ENCODE measurements at places on chromosomes 13 and 19.

- no peak overlapping the region for H3K27ac ChIP-seq
- no peak for DNase-seq
- no peak overlapping the region for H3K4me3 ChIP-seq
- H3K36me3 ChIP-seq = no peaks in the 10 kb centered on the region
- H3K4me1 ChIP-seq = no peaks in the 10 kb centered on the region
Measured at GRCh38 chr13:73341748-73342147, 282.9 kb downstream of the KLF5 start.

DNA sequence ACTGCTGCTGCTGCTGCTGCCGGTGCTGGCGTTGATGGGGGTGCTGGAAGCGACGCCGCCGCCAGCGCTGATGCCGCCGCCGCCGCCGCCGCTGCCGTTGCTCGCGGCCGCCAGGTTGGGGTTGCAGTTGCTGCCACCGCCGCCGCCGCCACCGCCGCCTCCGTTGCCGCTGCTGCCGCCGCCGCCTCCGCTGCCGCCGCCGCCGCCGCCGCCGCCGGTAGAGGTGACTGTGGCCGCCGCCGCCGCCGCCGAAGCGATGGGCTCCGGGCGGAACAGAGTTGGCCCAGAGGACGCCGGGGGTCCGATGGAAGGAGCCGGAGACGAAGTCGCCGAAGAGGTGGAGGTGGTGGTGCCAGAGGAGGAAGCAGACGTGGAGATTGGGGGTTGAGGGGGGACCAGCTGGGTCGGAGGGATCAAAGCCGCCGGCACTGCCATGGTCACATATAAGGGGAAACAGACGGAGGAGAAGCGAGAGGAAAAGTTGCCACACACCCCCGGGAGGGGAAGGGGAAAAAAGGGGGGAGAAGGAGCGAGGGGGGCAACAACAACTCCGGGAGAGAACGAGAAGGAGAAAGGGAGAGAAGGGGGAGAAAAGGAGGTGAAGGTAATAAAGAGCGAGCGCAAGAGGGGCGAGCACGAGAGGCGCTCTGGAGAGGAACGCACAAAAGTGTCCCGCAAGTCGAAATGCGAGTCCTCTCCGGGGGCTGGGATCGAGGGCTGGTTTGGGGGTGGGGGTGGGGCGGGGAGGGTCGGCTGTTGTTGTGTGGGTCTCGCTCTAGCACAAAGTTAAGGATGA lies 471 bp downstream of the DACH1 start:
- H3K36me3 ChIP-seq = no peaks in the 10 kb centered on the region
- DNase-seq = no peak
- peak overlapping the region; percentile 63 for H3K4me3 ChIP-seq
- no peak overlapping the region for H3K27ac ChIP-seq
- peaks cover 19% of the 10 kb centered on the region for H3K4me1 ChIP-seq
- peaks cover 74% of the 10 kb centered on the region for H3K27me3 ChIP-seq

- no peak for DNase-seq
- H3K4me3 ChIP-seq = peak overlapping the region; percentile 94
- H3K36me3 ChIP-seq = peaks cover 55% of the 10 kb centered on the region
- H3K4me1 ChIP-seq = peaks cover 40% of the 10 kb centered on the region
Measured at GRCh38 chr13:27252467-27252866, 1.1 kb downstream of the RPL21 start.

DNA sequence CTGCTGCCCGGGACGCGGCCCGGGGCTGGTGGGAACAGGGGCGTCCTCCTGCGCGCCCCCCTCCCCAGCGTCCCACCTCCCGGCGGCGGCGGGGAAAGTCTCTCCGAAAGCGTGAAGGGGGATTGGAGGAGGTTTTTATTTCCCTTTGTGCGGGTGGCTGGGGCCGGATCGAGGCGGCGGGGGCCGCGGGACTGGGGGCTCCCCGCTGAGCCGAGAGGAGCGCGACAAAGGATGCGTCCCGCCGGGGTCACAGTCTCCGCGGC lies 132 bp downstream of the SHD start:
- no peak for DNase-seq
- no peak overlapping the region for H3K4me3 ChIP-seq
- H3K27ac ChIP-seq = no peak overlapping the region
- H3K27me3 ChIP-seq = peaks cover 28% of the 10 kb centered on the region
- H3K4me1 ChIP-seq = no peaks in the 10 kb centered on the region

GRCh38 chr19:42092350-42092749 lies 16.4 kb downstream of the ZNF574 start:
- DNase-seq = peak; percentile 51
- peak overlapping the region; percentile 81 for H3K27ac ChIP-seq
- peaks cover 39% of the 10 kb centered on the region for H3K4me1 ChIP-seq
- no peaks in the 10 kb centered on the region for H3K27me3 ChIP-seq
- H3K36me3 ChIP-seq = peaks cover 31% of the 10 kb centered on the region

- H3K4me3 ChIP-seq = no peak overlapping the region
- no peaks in the 10 kb centered on the region for H3K4me1 ChIP-seq
- H3K27me3 ChIP-seq = peaks cover 21% of the 10 kb centered on the region
- DNase-seq = no peak
- no peak overlapping the region for H3K27ac ChIP-seq
Measured at GRCh38 chr19:35284153-35285094, 2.1 kb downstream of the HAMP start.

DNA sequence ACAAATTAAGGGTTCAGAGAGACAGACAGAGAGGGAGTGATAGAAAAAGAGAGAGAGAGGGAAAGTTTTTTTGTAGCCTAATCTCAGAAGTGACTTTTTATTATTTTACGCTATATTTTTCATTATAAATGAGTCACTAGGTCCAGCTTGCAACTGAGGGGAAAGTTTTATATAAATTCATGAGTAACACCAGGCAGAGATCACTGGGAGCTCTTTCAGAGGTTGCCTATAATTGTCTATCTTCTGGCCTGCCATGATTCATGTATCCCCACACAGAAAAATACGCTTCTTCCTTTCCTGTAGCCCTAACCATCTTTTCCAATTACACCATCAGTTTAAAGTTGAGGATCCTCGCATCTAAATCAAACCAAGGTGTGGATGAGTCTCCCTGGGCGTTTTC lies 467.9 kb downstream of the SLITRK1 start:
- H3K4me1 ChIP-seq = no peaks in the 10 kb centered on the region
- H3K27ac ChIP-seq = no peak overlapping the region
- H3K27me3 ChIP-seq = no peaks in the 10 kb centered on the region

DNA sequence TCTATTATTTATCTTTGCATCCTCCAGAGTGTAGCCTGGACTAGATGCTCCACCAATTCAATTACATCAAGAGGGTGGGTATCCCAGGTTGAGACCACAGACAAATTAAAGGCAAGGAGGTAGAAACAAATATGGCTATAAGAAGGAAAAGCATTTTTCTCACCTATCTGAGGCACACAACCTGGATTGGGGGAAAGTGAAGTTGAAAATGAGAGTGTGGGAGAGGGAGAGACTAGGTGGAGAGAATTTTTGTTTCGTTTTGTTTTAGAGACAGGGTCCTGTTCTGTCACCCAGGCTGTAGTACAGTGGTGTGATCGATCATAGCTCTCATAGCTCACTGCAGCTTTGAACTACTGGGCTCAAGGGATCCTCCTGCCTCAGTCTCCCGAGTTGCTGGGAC lies 5.8 kb upstream of the PRODH2 start:
- peaks cover 9% of the 10 kb centered on the region for H3K27me3 ChIP-seq
- no peak for DNase-seq
- H3K36me3 ChIP-seq = no peaks in the 10 kb centered on the region
- H3K27ac ChIP-seq = no peak overlapping the region

- H3K4me3 ChIP-seq = no peak overlapping the region
- DNase-seq = no peak
- no peaks in the 10 kb centered on the region for H3K27me3 ChIP-seq
- no peaks in the 10 kb centered on the region for H3K4me1 ChIP-seq
- H3K36me3 ChIP-seq = no peaks in the 10 kb centered on the region
- H3K27ac ChIP-seq = no peak overlapping the region
Measured at GRCh38 chr13:61453121-61453520, 37.5 kb upstream of the PCDH20 start.

GRCh38 chr13:100203696-100204367 lies 114.9 kb downstream of the PCCA start:
- no peak for DNase-seq
- H3K27me3 ChIP-seq = no peaks in the 10 kb centered on the region
- H3K4me3 ChIP-seq = peak overlapping the region; percentile 52
- no peak overlapping the region for H3K27ac ChIP-seq

DNA sequence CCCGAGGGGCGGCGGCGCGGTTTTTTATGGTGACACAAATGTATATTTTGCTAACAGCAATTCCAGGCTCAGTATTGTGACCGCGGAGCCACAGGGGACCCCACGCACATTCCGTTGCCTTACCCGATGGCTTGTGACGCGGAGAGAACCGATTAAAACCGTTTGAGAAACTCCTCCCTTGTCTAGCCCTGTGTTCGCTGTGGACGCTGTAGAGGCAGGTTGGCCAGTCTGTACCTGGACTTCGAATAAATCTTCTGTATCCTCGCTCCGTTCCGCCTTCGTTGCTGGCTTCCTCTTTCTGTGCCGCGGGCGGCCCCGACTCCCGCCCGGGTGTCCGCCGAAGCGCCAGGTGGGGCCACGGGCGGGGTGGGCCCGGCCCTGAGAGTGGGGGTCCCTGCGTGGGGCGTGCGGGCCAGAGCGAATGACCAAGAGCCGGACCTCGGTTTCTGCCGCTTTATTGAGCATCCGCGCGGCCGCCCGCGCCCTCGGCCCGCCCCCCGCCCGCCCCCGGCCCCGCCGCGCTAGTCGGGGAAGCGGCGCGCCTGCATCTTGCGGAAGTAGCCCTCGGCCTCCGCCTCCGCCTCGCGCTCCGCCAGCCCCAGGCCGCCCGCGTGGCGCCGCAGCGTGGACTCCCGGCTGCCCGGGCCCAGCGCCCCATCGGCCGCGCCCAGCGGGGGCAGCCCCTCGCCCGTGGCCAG lies 9.6 kb downstream of the PLPPR3 start:
- no peak overlapping the region for H3K27ac ChIP-seq
- no peak overlapping the region for H3K4me3 ChIP-seq
- no peaks in the 10 kb centered on the region for H3K27me3 ChIP-seq
- peaks cover 38% of the 10 kb centered on the region for H3K36me3 ChIP-seq
- no peak for DNase-seq

DNA sequence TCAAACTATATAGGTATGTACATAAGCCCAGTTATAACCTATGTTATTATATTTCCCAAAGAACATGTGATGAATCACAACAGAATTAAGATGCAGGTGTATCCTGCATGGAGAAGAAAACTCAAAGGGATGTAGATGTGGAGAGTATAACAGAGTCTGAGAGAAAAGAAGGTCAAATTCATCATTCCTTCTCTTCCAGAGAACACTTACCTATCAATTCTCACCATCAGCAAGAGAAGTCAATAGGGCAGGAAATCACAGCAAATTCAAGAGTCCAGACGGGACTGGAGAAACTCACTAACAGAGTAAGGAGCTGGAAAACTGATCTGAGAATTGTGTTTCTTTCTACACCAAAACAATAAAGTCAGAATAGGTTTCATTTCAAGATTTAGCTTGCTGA lies 28.4 kb downstream of the DIAPH3 start:
- H3K36me3 ChIP-seq = peaks cover 3% of the 10 kb centered on the region
- DNase-seq = no peak
- H3K4me1 ChIP-seq = peaks cover 20% of the 10 kb centered on the region
- no peaks in the 10 kb centered on the region for H3K27me3 ChIP-seq
- H3K4me3 ChIP-seq = no peak overlapping the region

DNA sequence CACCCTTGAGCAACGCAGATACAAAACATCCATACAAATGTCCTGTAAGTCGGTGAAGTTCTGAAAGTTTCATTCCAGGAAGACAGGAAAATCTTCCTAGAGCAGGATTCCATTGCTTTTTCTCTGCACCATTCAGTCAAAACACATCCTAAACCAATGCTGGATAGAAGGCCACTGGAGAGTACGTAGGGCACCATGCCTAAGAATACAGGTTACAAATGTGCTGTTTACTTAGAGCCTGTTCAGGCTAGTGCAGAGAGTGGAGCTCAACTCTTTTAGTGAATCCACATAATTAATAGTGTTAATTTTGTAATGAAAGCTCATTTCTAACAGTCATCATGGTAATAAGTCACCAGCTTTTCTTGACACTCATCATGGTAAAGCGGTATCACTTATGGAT lies 187.6 kb downstream of the NHLRC3 start:
- no peak overlapping the region for H3K4me3 ChIP-seq
- H3K27me3 ChIP-seq = no peaks in the 10 kb centered on the region
- H3K36me3 ChIP-seq = no peaks in the 10 kb centered on the region
- H3K27ac ChIP-seq = no peak overlapping the region
- no peak for DNase-seq

DNA sequence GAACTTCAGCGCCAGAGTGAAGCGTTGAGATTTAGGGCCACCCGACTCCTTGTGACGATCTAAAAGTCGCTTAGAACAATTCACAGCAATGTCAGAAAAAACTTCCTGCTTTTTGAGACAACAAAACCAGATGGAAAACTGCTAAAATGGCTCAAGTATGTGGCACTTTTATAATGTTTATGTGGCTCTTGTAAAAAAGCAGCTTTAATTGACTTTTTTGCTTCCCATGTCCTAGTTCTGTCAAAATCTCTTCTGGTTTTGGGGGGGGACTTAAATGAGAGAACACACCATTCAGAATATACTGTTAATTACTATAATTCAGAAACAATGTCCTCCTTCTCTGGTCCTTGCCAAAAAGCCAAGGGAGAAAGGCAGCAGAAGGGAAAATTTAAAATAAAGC lies 154.7 kb upstream of the LSM14A start:
- no peaks in the 10 kb centered on the region for H3K36me3 ChIP-seq

- H3K36me3 ChIP-seq = peaks cover 2% of the 10 kb centered on the region
- H3K4me1 ChIP-seq = no peaks in the 10 kb centered on the region
- DNase-seq = no peak
- H3K4me3 ChIP-seq = no peak overlapping the region
- no peak overlapping the region for H3K27ac ChIP-seq
Measured at GRCh38 chr19:1765904-1766799, 12.8 kb downstream of the ONECUT3 start.

- no peaks in the 10 kb centered on the region for H3K27me3 ChIP-seq
- no peaks in the 10 kb centered on the region for H3K4me1 ChIP-seq
- no peak overlapping the region for H3K27ac ChIP-seq
- no peaks in the 10 kb centered on the region for H3K36me3 ChIP-seq
- no peak overlapping the region for H3K4me3 ChIP-seq
Measured at GRCh38 chr13:93922063-93922855, 557.2 kb downstream of the DCT start.

GRCh38 chr13:46543287-46543686 lies 9.7 kb upstream of the LRCH1 start:
- no peak for DNase-seq
- no peak overlapping the region for H3K27ac ChIP-seq
- no peak overlapping the region for H3K4me3 ChIP-seq
- H3K27me3 ChIP-seq = peaks cover 6% of the 10 kb centered on the region
- H3K36me3 ChIP-seq = no peaks in the 10 kb centered on the region
- no peaks in the 10 kb centered on the region for H3K4me1 ChIP-seq

GRCh38 chr13:36536546-36536945 lies 104.3 kb downstream of the CCNA1 start:
- H3K36me3 ChIP-seq = no peaks in the 10 kb centered on the region
- H3K4me1 ChIP-seq = no peaks in the 10 kb centered on the region
- DNase-seq = no peak

- peaks cover 37% of the 10 kb centered on the region for H3K27me3 ChIP-seq
- H3K36me3 ChIP-seq = no peaks in the 10 kb centered on the region
- H3K4me3 ChIP-seq = peak within 1 kb of the TSS; percentile 85
- DNase-seq = no peak
- no peaks in the 10 kb centered on the region for H3K4me1 ChIP-seq
Measured at GRCh38 chr19:50723069-50723468, at the start of gene CLEC11A. Gene CLEC11A (plus strand): TSS chr19:50723364. CDS start chr19:50723526, 162 bp downstream.
